ENCODE measurements at places on chromosomes 4 and X. TPM values are rescaled to one million over a fixed set of nuclear protein-coding genes. Genes with fewer than 3 reads are reported as not detected.

The SRPX gene
- not detected for total RNA-seq

The UBE2A gene
- total RNA-seq = 49.8 TPM

The TDO2 gene
- not detected for total RNA-seq

The PLAC1 gene
- not detected for total RNA-seq

The FAM9C gene
- total RNA-seq = not detected

The EXOC1L gene
- not detected for total RNA-seq

The CDS1 gene
- total RNA-seq = 0.17 TPM

The TCEAL6 gene
- total RNA-seq = not detected

The CFAP47 gene
- total RNA-seq = not detected

The HAND2 gene
- not detected for total RNA-seq

The TKTL1 gene
- total RNA-seq = not detected

The MSN gene
- total RNA-seq = 482 TPM

The HOPX gene
- 14.0 TPM for total RNA-seq

DNA sequence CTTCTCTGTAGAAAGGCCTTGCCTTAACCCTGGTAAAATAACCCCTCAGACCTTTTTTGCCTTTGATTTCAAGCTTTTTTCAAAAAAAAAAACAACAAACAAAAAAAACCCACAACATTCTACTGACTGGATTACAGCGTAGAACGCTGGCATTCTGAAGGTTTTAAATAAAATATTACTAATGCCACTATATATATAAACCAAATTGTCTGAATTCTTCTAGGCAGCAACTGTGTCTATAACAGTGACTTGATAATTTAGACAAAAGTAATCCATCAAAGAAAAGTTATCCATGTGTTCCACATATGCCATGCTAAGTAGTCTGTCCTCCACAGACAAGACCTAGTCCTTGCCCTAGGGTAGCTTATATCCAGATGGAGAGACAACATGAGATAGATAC lies 33.6 kb upstream of the CXCL8 start:
- DNase-seq = no peak

DNA sequence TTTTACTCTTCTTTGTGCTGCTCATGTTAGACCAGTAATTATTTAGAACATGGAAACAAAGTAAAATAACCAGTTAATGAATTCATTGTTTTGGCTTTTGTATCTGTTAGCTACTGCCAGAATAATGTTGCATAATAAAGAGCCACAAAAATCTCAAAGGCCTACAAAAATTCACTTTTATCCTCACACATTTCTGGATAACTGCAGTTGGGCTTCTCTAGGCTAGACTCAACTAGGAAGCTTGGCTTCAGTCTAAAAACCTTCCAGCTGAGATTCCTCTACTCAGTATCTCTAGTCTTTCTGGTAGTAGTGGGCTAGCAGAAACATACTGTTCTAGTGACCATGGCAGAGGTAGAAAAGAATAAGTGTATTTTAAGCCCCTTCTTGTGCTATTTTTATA lies 73.0 kb downstream of the FAT4 start:
- DNase-seq = no peak

DNA sequence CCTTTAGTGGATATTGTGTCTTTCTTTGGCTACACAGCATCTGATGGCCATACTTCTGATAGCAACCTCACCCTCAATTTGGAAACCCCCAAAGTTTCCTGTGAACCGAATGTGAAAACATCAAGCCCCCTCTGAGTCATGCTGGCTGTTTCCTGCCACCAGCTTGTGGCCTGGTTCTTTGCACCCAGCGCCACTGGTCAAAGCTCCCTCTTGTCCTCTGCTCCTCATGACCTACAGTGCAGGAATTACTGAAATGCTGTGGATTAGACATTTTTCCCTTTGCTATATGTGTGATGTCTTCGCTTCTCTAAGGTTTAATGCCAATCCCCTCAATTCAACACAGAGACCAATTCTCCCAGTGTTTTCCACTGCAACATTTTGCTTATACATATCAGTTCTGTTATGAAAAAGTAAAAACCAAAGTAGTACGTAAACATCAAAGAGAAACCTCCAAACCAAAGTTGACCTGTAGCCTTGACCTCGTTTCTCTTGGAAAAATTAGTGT lies 224.0 kb upstream of the TENM3 start:
- no peak for DNase-seq

DNA sequence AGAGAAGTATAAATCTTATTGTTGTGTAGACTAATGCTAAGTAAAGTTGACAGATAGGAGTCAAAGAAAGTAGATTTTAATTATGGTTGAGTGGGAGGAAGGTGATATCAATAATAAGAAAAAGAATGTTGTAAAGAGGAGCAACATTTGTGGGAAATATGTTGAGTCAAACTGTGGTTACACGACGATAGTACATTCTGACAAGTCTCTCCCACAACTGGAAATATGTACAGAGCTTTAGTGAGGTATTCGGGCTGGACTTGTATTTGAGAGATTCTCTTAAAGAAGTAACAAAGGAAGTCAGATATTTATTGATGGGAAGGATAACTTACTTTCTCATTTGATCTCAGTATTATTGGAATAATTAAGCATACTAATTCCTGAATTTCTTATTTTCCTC lies 525.3 kb upstream of the MAGEB2 start:
- no peak for DNase-seq

- peak; percentile 34 for DNase-seq
Observed at GRCh38 chr4:107780665-107781064, 44.1 kb upstream of the SGMS2 start.

- no peak for DNase-seq
Observed at GRCh38 chr4:142264961-142265360, 581.1 kb downstream of the INPP4B start.

DNA sequence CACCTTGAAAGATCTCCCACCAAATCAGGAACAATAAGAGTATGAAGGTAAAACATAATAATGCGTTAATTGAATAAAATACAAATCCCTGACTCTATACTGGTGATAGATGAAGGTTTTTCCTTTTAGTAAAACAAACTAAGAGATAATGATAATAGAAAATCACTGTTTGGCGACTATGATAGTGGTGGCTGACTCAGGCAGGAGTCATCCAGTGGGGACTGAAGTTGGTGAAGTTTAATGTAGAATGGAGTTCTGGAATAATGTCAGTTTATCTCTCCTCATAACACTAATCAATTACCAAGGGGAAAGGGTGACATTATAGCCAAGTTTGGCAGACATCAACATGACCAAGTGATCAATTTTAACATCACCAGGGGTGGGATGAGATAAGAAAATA lies 21.3 kb downstream of the ABCG2 start:
- DNase-seq = no peak

DNA sequence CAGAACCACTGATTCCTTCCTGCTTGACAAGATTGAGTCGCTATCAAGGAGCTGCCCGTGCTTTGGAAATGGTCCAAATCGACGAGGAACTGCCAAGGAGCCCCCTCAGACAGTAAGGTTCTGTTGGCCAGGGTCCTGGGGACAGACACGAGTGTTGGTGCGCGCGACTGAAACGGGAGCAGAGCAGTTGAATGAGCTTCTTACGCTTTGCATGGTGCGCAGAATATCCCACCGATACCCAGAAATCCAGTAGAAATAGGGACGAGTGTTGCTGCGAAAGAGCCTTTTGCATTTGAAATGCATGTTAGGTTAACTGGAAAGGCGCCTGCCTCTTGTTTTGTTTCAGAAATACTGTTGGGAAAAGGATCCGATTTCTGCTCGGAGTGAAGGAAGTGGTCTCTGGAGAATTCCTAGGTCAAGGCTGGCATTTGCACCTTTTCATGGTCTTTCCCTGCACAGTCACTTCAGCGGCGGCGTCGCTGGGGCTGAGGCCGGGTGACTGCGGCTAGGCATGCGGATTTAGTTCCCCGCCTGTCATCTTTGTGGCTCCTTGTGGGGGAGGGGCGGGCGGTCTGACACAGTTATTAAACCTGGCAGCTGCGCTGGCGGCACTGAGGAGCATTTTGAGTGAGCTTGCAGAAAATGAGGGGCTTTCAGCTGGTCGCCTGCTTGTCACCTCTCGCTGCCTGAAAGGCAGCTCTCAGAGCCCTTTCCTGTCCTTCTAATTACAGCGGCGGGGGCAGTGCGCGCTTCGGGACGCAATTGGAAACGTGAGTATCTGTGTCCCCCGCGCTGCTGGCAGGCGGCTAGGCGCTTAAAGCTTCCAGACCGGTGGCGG lies 51.5 kb upstream of the TRIM2 start:
- peak; percentile 93 for DNase-seq

DNA sequence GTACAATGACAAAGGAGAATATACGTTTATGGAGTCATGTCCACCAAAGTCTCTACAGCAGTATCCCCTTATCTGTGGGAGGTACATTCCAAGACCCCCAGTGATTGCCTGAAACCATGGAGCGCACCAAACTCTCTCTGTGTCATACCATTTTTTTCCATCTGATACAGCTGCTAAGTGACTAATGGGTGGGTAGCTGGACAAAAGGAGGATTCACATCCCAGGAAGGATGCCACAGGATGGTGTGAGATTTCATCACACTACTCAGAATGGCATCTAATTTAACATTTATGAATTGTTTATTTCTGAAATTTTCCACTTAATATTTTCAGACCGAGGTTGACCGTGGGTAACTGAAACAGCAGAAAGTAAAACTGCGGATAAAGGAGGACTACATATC lies 49.8 kb upstream of the AGA start:
- DNase-seq = no peak

GRCh38 chr4:91114386-91114785 lies 987.2 kb downstream of the CCSER1 start:
- no peak for DNase-seq
